ENCODE measurements at places on chromosomes 16 and 17.

- DNase-seq, result no peak
These were observed 89.5 kb downstream of the RAP1GAP2 start for GRCh38 chr17:2885733-2886132.

GRCh38 chr16:66399930-66400329 is 27.2 kb upstream of the BEAN1 start:
- no peak for DNase-seq

- peak; percentile 6 for DNase-seq
These were observed 13.8 kb downstream of the KCTD19 start for GRCh38 chr16:67312719-67313118.

GRCh38 chr17:17966399-17966798 is 5.8 kb downstream of the TOM1L2 start:
- no peak for DNase-seq

DNA sequence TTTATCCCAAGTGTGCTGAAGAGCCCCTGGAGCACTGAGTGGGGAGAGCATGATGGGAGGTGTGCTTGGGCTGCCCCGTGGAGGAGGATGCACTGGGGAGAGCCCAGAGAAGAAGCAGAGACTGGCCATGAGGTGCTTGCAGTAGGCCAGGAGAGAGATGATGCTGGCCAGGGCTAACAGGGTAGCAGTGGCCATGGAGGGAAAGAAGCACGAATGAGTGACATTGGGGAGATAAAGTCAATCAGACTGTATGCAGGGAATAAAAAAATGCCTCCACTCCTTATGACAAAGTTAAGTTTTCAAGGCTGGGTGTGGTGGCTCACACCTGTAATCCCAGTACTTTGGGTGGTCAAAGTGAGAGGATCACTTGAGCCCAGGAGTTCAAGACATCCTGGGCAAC is 5.4 kb upstream of the TMEM220 start:
- DNase-seq, result no peak

DNA sequence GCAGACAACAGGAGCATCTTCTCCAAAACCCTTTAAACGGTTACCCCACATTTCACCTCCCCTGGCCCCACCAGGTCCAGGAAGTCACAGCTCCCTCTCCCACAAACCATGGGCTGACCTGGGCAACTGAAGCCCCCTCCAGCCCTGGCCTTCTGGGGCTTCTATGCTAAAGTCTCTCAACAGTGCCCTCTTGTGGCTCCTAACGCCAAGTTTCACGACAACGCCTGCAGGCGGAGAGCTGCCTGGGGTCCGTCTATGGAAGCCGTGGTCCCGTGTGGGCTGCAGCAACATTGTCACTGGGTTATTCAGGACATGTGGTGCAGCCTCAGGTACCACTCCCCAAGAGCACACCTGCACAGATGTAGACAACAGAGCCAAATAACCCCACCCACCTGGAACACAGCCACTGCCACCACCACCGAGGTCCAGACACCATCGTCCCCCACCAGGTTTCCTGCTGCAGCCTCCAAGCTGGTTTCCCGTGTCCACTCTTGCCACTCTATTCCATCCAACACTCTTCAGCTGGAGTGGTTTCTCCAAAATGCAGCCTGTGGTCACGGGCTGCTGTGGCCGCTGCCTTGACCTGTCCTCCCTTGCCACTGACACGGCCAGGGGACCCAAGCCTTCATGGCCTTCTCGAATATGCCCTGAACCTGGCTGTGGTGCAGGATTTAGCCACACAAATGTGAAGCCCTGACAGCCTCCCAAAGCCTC is 19.1 kb downstream of the C16orf95 start:
- DNase-seq, result peak; percentile 8

- peak; percentile 59 for DNase-seq
These were observed 1.0 kb downstream of the MCRIP1 start for GRCh38 chr17:81831957-81832607.

- peak; percentile 72 for DNase-seq
These were observed 10.7 kb downstream of the TBX2 start for GRCh38 chr17:61410141-61411010.

- DNase-seq, result no peak
These were observed 13.5 kb upstream of the METRNL start for GRCh38 chr17:83065660-83066542.

DNA sequence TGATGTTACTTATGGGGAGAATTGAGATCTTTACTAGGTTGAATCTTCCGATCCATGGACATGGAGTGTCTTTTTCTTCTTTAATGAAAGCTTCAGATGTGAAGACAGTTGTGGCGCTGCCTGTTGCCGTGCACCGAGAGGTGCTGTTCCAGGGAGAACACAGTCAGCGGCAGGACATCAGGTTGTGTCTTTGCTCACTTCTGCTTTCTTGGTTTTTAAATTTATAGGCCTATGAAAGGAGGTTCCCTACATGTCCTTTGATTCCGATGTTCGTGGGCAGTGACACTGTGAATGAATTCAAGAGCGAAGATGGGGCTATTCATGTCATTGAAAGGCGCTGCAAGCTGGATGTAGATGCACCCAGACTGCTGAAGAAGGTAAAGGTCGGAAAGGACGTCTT is 49.8 kb downstream of the SEC14L1 start:
- no peak for DNase-seq

DNA sequence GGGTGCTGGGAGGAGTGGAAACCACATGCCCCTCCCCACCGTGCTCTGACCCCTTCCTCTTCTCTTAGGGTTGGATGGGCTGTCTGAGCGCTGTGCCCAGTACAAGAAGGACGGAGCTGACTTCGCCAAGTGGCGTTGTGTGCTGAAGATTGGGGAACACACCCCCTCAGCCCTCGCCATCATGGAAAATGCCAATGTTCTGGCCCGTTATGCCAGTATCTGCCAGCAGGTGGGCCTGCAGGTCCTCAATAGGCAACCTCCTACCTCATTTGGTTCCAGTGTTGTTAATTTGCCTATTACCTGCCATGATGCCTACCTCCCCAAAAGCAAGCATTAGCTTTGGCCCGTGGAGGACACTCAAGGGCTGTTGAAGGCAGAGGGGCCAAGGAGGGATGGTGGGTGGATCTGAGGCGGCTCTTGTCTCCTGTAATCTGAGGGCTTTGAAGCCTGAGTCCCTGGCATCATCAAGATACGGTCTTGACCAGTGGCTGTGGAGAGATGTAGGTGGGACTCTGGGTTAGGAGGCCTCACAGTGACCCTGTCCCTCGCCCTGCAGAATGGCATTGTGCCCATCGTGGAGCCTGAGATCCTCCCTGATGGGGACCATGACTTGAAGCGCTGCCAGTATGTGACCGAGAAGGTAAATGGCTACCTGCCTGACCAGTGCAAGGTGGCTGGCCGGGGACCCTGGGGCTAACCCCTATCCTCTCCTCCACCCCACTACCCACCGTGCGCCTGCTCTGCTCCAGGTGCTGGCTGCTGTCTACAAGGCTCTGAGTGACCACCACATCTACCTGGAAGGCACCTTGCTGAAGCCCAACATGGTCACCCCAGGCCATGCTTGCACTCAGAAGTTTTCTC is 3.4 kb downstream of the ALDOA start:
- DNase-seq, result no peak

GRCh38 chr16:499924-500323 is 27.6 kb upstream of the CAPN15 start:
- no peak for DNase-seq

DNA sequence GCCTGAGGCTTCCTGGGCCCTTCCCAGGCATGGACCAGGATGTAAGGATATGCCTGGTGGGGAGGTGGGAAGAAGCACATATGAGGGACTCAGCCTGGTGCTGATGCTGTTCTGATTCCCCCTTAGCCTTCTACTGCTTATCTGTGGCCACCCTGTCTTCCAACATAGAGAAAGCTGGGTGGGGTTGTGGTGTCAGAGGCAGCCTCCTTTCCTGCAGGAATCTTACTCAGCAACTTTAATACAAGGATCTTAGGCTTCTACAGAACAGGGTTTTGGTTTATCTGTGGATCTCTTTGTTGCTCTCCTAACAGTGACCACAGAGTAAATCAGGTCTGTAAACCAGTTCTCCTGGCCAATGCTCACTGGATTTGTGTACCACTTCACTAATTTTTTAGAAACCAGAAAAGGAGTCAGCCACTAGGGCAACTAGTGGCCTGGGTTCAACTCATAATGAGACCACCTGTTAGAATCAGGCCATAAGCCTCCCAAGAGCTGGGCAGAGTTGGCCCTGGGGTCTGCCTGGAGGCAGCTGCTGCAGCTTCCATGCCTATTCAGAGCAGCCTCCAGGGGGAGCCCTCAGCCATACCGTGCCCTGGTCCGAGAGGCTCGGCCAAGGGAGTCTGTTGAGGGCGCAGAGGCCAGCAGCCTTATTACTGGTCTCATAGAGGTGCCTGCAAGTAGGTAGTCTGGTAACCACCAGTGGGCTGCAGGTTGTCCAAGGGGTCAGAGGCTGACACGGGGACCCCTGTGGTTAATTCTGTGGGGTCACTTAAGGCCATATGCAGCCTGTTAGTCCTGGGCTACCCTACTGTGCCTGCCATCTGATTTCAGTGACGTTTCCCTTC is 7.1 kb downstream of the HAS3 start:
- peak; percentile 60 for DNase-seq

DNA sequence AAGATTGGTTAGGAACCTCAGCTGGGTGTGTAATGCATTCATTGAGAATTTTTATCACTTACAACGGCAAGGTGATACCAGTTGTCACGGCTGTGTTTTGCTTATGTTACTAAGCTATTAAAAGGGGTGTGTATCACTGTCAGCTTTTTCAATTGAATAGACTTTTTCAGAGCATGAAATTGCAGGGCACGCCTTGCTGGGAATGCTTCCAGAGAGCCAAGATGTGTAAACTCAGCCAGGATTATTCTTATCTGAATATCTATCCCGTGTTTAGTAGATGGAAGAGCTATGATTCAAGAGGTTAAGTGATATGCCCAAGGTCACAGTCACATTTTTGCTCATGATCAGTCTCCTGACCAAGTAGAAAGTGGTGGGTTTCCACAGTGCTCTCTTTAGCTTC is 6.6 kb upstream of the TEKT3 start:
- no peak for DNase-seq

GRCh38 chr17:72852277-72852938 is 240.1 kb downstream of the SLC39A11 start:
- no peak for DNase-seq

DNA sequence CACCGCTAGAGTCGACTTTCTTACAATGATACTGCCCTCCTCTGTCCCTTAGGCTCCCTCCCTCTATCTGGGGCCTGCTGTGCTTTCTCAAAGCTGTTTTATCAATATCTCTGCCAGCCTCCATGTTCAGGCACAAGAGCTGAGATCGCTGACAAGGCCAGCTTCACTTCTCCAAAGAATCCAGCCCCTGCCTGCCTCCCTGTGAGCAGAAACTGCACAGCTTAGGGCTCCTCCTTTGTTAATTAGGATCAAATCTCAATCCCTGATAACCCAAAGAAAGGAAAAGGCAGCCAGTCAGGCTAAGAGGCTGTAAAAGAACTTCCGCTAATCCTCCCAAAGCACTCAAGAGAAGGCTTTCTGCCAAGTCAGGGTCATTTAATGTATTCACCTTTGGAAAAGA is 616.0 kb upstream of the CDH11 start:
- DNase-seq, result no peak

DNA sequence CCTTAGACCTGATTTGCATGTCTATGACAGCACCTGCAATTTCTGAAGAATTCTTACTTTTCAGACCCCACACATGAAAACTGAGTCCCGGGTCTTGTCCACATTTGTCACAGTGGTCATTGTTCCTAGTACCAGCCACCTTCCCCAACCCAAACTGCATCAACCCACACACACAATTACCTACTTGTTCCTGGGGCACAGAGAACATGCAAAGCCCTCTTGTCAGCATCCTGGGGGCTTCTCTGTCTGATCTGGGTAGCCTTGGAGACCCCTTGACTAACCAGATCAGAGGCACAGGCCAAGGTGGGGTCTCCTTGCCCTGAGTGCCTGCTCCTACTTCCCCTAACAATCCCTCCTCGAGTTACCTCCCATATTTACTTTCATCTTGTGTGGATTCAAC is 36.7 kb upstream of the PIK3R6 start:
- no peak for DNase-seq

- no peak for DNase-seq
These were observed 5.2 kb upstream of the FOXJ1 start for GRCh38 chr17:76146053-76146851.

DNA sequence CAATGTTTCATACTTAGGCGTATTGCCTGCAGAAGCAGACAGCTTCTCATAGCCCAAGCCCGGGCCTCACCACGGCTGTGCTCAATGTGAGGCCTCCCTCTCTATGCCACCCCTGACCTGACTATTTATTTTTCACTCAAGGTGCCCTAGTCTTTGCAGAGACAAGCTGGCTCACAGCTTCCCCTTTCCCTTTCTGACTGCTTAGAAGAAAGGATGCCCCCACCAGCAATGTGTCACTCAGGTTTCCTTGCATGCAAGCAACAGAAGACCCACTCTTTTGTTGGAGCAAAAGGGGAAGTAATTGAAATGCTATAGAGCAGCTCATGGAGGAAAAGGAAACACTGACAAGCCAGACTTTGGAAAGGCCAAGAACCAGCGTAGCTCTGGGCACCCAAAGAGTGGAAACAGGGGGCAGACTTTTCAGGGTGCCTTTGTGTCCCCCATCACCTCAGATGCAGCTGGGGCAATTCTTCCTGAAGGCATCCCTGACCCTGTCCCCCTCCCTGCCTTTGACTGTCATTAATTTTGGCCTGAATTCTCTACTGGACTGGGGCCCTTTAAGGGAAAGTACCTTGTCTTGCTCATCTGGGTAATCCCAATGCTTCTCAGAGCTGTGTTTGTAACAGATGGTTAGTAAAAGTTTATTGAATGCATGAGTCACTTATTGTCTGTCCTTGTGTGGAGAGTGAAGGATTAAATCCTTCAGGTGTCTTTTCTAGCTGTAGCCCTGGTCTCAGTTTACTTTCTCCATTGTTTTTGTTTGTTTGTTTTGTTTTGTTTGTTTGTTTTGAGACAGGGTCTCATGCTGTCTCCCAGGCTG is 17.8 kb downstream of the RGS9 start:
- DNase-seq, result peak; percentile 76

GRCh38 chr17:57732062-57732461 is 13.0 kb downstream of the CCDC182 start:
- peak; percentile 31 for DNase-seq

DNA sequence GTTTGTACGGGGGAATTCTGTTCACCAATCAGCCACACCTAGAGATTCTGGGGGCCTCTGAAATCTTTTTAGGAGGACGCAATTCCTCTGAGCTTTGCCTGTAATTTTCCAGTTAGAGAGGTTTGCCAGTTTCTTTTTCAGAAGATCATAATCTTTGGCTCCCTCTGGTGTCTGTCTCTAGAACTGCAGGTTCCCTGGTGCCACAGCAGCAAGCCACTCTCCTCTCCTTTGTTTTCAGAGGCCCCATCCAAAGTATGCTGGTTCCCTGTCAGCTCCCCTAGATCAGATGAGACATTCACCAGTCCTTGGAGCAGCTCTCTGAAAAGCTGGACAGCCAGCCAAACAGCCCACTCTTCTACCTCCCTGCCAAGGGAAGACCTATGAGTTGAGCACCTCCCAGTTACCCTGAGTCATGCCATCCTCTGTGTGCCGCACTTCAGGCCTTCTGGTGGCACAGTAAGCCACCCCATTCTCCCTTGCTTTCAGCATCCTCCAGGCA is 36.1 kb downstream of the RNF112 start:
- peak; percentile 68 for DNase-seq

GRCh38 chr17:11144358-11145233 is 96.4 kb upstream of the SHISA6 start:
- DNase-seq, result peak; percentile 72

GRCh38 chr17:29640981-29641642 is 18.4 kb upstream of the CORO6 start:
- DNase-seq, result no peak

All from kidney tubule cell (primary cell).